NCI-H460 (cell line): ENCODE measurements at places on chromosomes 6 and 20.

DNA sequence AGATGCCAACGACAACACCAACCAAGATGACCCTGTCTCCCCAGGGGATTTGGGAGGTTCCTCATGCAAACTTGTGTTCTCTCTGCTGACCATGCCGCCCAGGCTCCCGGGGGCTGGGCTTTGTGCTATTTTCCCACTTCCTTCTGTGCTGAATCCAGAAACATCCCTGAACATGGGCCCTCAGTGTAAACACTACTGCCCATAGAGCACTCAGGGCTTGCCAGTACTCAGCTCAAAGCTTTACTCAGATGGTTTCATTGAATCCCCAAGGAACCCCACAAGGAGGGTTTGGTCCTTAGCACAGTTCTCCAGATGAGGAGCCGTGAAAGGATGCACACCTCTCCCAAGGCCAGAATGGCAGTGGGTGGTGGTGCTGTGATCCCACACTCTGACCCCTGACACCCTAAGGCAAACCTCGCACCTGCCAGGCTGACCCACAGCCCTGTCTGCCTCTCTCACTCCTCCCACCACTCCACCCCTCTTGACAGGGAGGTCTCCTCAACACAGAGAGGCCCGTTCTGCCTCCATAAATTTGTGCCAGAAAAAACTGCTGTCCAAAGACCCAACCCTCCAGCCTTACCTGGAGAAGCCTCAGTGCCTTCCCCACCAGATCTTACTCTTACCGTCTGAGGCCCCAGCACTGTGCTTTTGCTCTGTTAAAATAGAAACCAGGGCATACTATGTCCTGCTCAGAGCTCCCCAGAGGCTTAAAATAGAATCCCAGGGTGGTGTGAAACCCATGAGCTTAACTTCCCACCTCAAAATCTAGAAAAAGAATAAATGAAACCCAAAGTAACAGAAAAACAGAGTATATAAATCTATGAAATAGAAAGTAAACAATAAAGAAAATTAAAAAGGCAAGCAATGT, 283.0 kb upstream of the CDH4 start:
- DNase-seq = no peak

- peak; percentile 78 for DNase-seq
These were observed 32.9 kb upstream of the ERVFRD-1 start for GRCh38 chr6:11144393-11144851.

GRCh38 chr6:27892649-27893058, 19.5 kb downstream of the OR2B2 start:
- DNase-seq = no peak

GRCh38 chr6:50442531-50443040, 270.7 kb upstream of the TFAP2D start:
- no peak for DNase-seq

DNA sequence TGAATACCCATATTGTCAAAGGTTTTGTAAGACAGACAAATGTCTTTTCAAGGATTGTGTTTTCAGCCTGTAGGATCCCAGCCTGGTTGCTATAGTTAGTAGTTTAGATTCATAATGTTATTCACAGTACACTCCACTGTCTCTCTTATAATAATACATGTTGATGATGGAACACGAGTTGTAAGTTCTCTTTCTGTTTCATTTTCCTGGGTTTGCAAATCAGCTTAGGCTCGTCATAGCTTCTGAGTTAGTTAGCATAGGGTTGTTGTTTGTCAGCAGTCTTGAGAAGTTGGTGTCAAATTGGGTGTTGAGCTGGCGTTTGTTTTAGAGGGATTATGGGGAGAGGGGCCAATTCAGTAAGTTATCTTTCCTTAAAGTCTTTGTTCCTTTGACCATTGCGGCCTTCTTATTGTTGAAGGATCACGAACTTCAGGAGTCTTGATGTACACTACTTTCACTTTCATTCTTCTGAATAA, 45.8 kb downstream of the QKI start:
- no peak for DNase-seq
